ENCODE measurements at places on chromosomes 6 and 20.

DNA sequence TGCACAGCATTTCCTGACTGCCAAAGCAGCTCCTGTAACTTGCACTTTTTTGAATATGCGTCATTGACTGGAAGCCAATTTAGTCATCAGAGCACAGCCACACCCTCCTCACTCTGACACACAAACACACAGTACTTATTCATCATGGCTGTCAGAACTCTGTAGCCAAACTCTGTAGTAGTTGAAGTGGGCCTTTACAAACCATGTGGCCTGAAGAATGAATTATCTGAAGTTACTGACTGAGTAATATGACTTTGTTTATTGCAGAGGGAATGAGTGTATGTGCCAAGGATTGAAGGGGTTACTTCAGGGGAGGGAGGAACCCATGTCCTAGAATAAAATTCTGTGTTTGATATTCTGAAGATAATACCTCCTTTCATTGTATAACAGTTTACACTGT is 102.7 kb downstream of the FIG4 start:
- DNase-seq = no peak

DNA sequence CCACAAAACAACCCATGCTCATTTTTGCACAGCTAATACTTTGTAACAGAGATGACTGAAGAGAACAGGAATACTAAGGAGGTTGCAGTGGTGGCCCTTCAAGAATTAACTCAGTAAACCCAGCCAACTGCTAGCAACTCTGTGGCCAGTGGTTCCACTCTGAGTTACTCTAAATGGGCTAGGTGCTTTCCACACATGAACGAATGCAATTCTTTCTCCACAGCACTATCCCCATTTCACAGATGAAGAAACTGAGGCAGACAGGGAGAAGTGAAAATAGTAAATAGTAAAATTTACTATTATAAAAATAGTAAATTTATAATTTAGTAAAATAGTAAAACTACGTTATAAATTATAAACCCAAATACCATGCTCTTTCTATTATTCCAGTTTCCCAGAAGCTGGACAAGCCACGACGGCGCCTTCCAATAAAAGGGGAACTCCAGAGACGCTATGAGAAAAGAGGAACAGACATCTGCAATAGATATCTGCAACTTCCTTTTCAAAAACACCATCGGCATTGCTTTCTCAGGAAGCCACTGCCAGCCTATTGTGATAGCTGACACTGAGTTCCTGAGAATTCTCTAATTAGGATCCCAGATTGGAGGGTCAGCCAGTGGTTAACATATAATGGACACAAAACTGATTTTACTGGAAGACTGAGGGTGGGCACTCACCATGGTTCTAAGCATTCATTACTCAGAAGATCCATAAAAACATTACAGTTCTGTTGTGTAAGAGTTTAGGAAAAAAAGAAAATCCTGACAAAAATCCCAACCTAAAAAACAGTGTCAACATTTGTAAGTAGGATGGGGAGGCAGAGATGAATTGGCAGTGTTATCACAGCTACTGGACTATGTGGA is 16.2 kb downstream of the FKBP1A start:
- DNase-seq = peak; percentile 27

DNA sequence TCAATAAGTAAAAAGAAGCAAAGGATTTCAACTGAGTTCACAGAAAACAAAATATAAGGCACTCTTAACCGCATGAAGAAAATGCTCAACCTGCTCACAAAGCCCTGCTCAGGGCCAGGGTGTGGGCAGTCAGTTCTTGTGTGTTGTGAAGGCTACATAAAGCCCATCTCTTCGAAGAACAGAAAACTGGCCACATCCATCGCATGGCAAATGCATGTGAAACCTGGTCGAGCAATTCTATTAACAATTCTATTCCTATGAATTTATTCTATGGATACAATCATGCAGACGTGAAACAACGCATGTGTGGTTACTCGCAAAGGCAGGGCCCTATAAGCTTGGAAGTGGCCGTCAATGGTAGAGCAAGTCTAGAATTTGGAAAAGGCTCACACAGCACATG is 110.5 kb downstream of the PSMB1 start:
- DNase-seq = no peak

DNA sequence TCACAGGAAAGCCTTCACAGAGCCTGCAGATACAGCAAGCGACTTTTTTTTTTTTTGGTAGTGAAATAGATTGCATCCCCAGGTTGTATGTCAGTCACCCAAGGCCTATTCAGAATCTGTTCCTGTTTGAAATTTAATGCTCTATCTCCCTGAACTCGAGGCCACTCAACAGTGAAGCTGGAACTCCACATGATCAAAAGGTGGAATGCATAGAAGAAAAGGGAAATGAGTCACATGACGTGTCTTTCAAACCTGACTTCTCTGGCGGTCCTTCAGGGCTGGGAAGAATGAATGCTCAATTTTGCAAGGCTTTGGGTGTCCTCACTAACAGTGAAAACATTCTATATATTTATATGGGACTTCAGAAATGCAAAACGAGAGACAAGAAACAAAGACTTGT is 88.4 kb upstream of the B3GAT2 start:
- DNase-seq = no peak

DNA sequence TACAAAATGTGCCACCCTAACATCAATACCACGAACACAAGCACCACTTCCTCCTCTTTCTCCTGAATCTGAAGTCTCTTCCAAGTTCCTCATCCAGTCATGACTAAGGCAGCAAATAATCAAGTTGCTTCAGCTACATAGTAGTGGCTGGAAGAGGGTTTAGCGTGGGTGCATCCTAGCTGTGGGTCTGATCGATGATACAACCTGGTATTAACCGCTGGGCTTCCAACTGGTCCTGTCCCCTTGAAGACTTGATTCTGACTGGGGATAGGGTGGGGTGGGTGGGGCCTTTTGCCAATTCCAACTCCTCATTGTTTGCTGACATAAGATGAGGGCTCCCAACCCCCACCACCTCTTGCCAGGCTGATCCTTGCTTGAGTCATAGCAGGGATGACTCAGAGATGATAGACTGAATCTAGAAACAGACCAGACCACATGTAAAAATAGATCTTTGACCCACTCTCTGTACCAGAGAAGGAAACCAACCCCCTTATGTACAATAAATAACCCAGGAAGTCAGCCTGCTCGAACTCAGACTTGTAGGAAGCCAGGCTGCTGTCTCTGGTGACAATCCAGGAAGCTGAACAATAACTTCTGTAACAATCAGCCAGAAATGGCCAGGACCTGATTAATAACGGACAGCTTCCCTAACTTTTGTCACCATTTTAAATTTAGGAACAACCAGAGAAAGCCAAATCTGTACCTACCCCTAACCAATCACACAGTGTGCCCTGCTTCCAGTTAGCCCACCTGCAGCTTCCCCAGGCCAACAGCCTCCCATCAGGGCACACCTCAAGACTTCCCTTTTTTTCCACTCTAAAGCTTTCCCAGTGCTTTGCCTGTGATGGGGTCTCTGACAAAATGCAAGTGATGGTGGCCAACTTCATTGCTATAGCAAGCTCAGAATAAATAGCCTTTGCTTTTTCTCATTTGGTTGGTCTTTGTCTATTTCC is 68.9 kb upstream of the FAM184A start:
- DNase-seq = no peak

- DNase-seq = peak; percentile 77
Measured at GRCh38 chr20:37697314-37697713, 3.5 kb downstream of the CTNNBL1 start.

GRCh38 chr20:50386641-50386960 is 123.6 kb upstream of the PTPN1 start:
- no peak for DNase-seq

DNA sequence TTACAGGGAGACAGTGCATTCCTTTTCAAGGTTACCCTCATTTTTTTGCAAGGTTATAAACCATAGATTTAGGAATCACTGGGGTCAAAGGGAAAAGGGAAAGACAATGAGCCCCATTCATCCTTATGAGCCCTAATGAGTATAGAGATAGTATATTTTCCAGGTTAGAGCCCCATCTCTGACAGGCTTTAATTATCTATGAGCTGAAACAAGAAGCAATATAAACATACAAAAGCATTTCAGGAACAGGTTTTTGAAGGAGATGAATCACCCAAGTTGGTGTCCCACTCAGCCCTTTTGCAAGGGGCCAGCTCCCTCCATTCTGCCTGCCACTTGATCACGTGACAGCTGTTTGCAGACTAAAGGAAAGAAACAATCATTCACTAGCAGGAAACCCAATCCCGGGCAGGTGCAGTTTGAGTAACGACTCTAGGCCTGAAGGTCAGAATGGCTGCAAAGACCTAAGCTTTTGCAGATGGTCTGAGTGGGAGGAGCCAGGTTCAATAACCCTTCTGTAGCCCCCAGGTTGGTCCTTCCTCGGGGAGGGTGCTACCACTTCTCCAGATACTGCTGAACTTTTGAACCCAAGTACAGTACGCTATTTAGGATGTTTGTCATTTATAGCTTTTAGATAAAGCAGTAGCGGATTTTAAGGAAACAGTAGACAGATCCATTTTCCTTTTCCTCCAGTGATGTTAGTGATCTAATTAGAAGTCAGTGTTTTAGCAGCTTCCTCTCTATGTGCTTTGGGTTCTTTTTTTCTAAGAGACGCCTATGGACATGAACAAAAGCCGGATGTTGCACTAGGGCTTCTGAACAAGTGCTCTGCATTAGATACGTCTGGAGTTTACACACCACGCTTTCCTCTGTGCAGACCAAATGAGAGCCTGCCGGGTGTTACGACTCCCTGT is 253.2 kb downstream of the SOX4 start:
- DNase-seq = no peak

DNA sequence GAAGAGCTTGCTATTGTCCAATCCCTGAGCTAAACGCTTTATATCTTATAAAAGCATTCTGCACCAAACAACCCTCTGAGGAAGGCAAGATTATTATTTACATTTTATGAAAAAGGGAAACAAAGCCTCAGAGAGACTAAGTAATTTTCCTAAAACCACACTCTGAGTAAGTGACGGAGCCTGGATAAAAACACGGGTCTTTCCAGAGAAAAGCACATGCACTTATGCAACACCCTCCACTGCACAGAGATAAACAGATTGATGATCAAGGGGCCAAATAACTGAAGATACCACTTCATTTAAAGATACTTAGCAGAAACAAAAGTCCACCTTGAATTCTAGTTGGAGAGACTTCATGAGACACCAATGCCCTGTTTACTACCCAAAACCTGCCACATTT is 214.7 kb upstream of the PDE10A start:
- no peak for DNase-seq

GRCh38 chr6:110341067-110341466 is 17.1 kb downstream of the METTL24 start:
- DNase-seq = no peak

- no peak for DNase-seq
Measured at GRCh38 chr6:38248500-38249234, 391.1 kb downstream of the BTBD9 start.

- DNase-seq = no peak
Measured at GRCh38 chr20:59040667-59041066, 1.9 kb downstream of the PRELID3B start.

GRCh38 chr6:152271776-152272464 is 365.2 kb downstream of the SYNE1 start:
- no peak for DNase-seq

DNA sequence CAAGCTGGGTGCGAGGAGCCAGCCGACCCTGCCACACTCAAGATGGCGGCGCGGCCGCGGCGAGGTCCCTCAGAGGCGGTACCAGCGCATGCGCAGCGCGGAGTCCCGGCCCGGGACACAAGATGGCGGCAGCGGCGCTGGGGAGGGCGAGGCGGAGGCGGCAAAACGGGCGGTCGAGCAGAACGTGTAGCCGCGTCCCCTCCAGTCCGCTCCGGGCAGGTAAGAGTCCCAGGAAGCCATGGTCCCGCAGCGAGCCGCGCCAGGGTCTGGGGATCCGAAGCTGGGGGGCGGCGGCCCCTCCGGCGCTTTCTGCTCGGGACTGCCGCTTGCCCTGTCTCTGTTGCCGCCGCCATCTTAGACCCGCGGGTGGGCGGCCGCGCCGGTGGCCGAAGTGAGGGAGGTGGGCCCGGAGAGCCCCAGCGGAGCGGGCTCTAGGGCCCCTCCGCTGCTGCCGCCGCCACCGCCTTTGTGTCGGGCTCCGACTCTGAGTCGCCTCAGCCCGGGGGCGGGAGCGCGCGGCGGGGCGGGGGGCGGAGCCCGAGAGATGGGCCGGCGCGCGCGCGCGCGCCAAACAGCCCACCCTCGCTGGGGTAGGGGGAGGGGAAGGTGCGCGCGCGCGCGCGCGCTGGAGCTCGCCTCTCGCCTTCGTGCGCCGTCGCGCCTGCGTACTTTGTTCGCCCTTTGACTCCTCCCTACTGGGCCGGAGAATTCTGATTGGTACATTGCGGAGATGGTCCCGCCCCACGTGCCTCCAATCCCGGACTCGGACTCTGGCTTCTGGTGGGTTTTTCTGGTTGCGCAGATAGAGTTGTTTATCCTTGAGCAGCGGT is at the start of gene PCIF1:
Gene PCIF1 (plus strand): TSS at position 98 of the 830 bp plus-strand sequence. CDS start 4,317 bp downstream, outside the sequence.
- DNase-seq = peak; percentile 99

DNA sequence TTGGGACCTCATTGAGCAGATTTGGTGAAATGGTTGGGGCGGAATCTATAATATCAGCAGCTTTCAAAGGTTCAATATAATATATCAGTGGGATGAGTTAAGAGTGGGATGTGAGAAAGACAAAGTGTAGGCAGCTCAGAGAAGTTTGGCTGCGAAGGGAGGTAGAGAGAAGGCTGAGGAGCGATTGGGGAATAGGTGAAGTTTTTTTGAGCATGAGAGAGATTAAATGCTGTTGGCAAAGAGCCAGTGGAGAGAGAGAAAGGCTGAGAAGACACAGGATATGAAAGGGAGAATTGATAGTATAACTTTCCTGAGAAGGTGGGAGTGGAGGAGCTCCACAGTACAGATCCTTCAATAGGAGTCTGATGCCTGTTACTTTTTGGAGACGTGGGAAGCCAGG is 12.1 kb upstream of the SERINC3 start:
- no peak for DNase-seq

DNA sequence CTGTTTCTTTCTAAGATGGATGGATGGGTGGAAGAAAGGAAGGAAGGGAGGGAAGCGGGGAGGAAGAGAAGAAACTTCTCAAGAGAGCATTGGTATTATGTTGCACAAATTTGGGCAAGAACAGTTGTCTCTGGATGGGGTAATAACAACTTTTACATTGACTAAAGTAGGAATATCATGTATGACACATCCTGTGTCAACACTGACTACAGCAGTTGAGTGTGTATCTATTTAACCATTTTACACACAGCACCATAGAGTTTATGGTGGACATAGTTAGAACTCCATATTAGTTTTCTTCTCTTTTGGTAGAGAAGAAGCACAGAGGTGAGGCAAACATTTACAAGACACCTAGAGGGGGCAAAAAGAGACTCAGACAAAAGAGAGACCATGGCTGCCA is 44.2 kb upstream of the RNF146 start:
- DNase-seq = no peak

- no peak for DNase-seq
Measured at GRCh38 chr20:13277663-13278295, 56.7 kb downstream of the ISM1 start.

DNA sequence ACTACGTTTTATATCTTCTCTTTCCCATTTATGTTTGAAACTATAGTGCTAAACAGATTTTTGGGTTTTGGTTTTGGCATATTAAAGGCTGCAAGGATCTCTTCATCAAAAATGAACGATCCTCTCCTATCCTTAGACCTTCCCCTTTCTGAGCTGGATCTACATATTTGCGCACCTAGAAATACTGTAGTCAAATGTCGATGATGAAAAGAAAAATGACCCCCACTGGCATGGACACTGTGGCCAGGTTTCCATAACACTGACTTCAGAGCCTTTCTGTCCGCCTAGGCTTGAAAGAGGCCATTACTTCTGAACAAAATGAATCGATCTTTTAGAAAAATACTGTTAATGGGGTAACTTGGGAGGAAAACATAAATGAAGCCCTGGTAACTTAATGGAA is 5.8 kb downstream of the FLRT3 start:
- DNase-seq = no peak

Measured in germinal center (tissue), 1 donor.